CD4-positive, CD25-positive, alpha-beta regulatory T cell (primary cell): ENCODE measurements at places on chromosomes 11 and 22.

GRCh38 chr11:107249054-107249453 is 208.6 kb downstream of the CWF19L2 start:
- no peak for DNase-seq

GRCh38 chr11:94142308-94143281 is 14.0 kb downstream of the PANX1 start:
- DNase-seq: no peak

DNA sequence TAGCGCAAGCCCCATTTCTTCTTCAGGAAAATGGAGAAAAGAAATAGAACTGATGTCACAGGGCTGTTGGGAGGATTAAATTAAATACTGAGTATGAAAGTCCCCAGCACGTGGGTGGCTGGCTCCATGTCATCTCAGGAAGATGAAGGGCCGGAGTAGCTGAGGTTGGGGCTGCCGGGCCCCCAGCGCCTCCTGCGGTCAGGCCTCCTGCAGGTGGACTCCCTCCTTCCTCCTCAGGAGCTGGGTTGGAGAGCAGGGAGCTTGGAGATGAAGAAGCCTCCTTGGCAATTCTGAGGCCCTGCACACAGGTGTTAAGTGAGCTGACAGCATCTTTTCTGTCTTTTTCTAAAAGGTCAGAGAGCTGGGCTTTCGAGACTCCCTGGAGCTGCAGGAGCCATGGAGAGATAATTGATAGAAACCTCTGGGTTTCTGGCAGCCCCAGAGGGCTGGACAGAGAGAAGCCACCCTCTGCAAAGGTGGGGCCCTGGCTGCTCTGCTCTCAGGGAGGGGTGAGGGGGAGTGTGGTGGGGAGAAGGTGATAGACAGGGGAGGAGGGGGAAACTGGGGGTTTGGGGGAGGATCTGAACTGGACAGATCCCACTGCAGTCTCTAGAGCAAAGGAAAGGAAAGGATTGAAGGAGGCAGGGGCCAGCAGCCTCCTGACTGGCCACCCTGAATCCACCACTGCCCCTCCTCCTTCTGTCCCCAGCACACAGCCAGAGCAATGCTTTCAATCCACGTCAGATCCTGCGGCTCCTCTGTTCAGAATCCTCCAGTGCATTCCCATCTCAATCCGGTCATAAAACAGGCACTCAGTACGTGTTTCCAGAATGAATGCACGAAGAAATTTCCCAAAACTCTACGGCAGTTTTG is 210.8 kb downstream of the CEP164 start:
- DNase-seq: no peak

DNA sequence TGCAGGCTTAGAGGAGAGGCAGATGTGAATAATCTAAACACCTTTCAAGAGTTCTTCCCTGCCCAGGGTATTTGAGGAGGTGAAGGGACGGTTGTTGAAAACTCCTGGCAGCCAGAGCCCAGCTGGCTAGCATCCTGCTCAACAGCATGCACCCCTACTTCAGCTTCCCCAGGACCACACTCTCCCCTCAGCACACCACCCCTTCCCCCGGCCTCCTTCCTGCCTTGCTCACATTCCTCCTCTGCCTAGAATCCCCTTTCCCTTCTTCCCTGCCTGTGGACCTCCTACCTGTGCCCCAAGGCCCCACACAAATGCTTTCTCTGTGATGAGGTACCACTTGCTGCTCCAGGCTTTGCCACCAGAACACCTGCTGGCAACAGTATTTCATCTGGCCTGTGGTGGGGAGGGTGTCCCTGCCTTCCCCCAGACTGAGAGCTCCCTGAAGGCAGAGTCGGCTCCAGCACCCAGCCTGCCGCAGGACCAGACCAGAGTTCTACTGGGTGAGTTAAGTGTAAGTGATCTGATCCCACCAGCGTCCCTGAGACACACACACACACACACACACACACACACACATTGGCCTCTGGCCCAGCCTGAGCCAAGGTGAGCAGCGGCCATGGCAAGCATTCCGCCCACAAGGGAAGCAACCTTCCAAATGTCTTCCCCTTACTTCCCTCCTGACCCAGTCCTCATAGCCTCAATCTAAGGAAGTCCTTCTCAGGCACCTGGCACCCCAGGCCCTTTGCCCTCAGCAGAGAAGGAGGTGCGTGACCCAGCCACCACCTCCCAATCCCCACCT is 79.5 kb downstream of the PDE2A start:
- no peak for DNase-seq

GRCh38 chr11:72225411-72225951 is 914 bp downstream of the INPPL1 start:
- peak; percentile 28 for DNase-seq

GRCh38 chr22:22397875-22398524 is 110.5 kb downstream of the ZNF280B start:
- no peak for DNase-seq

GRCh38 chr11:47391711-47392432 is 13.5 kb upstream of the SPI1 start:
- DNase-seq: no peak
